BJ (cell line): ENCODE measurements at places on chromosomes 6 and 20.

- no peak for DNase-seq
These were observed 590.7 kb downstream of the MEI4 start for GRCh38 chr6:78243519-78243918.

- DNase-seq = no peak
These were observed 13.1 kb downstream of the CDC5L start for GRCh38 chr6:44400572-44400971.

GRCh38 chr6:19613678-19614077, 223.5 kb upstream of the ID4 start:
- DNase-seq = no peak

DNA sequence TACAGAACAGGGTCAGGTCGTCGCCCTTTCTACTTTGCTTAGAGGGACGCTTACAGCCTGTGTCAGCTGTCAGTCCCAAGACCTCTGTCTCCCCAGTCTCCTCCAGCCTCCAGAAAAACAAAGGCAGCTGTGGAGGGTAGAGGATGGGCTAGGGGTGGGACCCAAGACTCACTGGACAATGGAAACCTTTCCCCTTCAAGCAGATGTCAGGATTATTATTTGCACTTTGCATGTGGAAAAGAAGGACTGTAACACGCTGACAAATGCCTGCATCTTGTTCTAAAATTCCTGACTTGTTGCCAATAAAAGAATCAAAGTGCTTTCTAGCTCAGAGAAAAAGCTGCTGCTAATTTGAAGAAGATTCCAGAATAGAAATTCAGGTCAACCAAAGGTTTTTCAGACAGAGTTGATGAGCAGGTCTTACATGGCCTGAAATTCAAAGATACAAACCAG, 58.7 kb downstream of the SNX5 start:
- DNase-seq = no peak

DNA sequence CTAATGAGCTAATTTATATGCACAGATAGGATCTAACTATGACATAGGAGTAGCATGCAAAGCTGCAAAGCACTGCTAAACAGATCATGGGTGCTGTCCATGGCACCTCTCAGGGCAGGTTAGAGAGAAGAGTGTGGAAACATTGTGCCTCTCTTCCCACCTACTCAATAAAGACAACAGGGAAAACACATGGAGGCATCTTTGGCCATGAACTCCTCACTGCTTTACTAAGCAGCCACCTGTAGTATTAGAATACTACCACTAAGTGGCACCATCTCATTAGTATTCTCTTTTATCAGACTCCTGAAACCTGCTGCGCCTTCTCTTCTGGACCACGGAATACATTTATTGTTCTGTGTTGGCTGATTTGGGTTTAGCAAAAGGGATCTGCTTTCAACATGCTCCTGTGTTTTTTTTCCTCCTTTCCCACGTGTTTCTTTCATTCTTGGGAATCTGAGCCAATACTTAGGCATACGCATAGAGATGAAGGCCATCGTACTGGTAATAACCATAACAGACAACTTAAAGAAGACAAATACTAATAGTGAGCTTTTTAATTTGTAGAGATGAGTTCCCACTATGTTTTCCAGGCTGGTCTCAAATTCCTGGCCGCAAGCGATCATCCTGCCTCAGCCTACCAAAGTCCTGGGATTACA, 9.4 kb upstream of the HDDC2 start:
- no peak for DNase-seq

GRCh38 chr6:138007014-138007472, 100.2 kb downstream of the PERP start:
- DNase-seq = no peak

DNA sequence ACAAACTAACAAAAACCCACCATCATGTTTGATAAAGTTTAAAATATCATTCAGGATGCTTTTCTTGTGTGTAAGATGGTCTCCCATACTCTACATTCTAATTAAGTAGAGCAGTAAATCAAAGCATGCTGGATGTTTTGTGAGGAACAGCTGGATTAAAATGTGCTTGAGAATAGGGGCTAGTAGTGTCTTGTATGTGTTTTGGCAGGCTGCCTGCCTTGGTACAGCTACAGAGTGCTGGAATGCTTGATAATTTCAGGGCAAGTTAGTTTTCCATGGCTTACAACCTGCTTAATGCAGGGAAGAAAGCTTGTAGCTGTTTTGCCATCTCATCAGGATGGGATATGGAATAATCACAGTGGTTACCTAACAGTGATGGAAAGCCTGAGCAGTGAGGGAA, 636.6 kb upstream of the MMS22L start:
- no peak for DNase-seq

DNA sequence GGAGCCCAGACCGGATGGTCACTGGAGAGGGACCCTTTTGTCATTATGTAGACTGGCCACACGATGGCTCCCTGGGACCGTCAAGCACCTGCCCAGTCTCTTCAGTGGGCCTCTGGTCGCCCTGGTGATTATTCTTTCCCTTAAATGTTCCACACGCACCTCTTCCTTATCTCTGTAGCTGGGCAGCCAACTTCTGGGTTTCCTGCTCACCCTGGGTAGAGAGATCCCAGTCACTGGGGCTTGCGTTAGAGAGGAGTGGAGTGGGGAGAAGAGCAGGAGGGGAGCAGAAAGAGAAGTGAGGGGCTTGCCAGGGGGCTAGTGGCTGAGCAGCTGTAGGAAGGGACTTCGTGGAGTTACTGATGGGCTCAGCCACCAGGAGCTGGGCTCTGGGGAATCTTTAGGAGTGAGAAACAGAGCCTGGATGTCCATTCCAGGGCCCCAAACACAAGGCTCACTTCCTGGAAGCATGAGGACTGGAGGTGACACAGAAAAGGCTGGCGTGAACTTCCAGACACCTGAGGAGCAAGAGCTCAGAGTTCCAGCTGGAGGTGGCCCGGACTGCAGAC, 150.1 kb downstream of the DHX35 start:
- no peak for DNase-seq

GRCh38 chr6:168636147-168637004, 195.4 kb downstream of the SMOC2 start:
- no peak for DNase-seq

GRCh38 chr6:43680308-43681200, 7.0 kb downstream of the MRPS18A start:
- no peak for DNase-seq

DNA sequence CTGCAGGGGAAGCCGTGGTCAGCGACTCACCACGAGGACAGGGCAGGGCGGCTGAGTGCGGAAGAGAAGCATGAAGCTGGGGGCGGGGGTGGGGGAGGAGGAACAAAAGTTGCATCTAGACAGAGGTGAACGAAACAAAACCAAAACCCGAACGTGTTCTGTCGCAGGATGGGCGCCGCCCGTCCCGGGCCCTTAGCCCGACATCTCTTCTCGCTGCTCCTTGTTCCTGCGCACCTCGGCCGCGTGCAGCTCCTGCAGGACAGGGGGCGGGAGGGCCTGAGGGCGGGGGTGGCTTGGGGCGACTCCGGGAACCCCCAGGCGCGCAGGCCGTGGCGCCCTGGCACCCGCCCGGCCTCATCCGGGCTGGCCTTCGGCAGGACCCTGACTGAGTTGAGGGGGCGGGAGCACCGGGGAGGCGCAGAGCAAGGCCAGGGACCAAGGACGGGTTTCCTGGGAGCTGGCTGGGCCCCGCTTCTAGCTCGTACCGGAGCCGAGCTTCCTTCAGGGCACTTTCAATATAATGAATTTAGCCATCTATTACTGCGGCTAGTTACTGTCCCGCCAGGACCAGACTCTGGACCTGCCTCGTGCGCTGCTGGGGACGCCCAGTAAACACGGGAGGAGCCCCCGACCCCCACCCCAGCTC, 12.0 kb downstream of the STMN3 start:
- DNase-seq = no peak

GRCh38 chr6:42407379-42407778, 44.3 kb downstream of the TRERF1 start:
- peak; percentile 48 for DNase-seq

DNA sequence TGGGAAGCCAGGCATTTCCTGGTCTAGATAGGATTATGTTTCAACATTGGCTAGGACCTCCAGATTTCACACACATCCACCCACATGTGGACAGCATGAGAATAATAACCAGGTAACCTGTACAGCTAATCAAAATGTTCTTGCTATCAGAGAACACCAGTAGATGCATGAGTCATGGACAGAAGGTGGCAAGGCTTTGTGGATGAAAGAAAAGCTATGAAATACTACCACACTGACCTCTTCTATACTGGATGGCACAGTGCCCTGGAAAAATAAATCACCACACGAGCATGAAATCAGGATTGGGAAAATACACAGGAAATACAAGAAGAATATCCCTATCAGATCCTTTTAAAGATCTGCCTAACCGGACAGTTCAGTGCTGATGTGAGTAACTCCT, 113.0 kb downstream of the GMDS start:
- no peak for DNase-seq

- DNase-seq = no peak
These were observed 317.8 kb downstream of the C6orf118 start for GRCh38 chr6:164991573-164991972.

GRCh38 chr6:22025468-22026163, 271.2 kb downstream of the PRL start:
- peak; percentile 14 for DNase-seq

- DNase-seq = no peak
These were observed 118.1 kb downstream of the IRF4 start for GRCh38 chr6:509676-510075.

- DNase-seq = no peak
These were observed 8.1 kb downstream of the CAPN11 start for GRCh38 chr6:44166591-44167184.

- DNase-seq = no peak
These were observed 147.4 kb upstream of the BEND6 start for GRCh38 chr6:56807326-56807988.

DNA sequence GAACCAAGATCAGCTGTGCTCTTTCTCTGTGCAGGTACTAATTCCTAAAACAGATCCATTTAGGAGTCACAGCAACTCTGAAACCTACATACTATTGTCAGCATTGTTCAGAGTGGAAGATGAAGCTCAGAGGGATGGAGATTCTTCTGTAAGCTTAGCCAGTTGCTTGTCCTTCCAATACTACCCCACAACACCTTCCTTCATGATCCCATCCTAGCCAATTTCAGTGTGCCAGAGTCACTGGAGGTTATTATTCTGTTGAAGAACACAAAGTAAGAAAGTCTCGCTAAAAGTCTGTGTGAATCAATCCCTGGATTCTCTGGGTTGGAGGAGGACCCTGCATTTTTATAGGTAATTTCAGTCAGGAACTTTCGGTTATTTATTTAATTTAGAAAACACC, 2.3 kb downstream of the POPDC3 start:
- DNase-seq = no peak

DNA sequence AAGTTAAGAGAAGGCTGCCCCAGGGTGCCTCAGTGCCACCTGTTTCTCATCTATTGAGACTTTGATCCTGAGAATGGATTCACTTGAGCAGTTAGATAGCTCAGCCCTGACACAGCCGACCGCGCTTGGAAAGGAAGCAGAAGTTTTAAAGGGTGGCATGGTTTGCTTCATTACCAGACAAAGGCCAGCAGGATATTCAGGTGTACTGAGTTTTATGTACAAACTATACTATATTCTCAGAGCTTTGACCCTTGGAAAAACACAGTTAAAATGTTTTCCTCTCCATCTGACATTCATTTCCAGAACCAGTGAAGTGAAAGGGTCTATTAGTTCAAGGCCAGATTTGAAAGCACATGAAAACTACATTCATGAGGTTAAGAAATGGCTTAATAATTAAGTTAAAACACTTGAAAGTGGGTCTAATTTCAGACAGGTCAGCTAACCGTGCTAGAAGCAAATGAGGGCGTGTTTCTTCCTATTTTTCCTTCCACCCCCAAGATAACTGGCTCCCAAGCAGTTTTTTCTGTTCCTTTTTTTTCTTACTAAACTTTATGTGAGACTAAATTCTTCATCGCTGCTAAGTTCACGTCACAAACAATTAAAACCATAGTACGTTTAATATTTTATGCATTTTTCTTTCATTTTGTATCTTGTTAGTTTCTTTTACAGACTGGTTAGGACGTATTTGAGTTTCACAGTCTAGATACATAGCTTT, 385.3 kb upstream of the SOX4 start:
- DNase-seq = no peak

GRCh38 chr6:1113916-1114540, 197.9 kb upstream of the FOXQ1 start:
- DNase-seq = no peak

GRCh38 chr20:59636766-59637370, 32.5 kb downstream of the PHACTR3 start:
- DNase-seq = no peak

DNA sequence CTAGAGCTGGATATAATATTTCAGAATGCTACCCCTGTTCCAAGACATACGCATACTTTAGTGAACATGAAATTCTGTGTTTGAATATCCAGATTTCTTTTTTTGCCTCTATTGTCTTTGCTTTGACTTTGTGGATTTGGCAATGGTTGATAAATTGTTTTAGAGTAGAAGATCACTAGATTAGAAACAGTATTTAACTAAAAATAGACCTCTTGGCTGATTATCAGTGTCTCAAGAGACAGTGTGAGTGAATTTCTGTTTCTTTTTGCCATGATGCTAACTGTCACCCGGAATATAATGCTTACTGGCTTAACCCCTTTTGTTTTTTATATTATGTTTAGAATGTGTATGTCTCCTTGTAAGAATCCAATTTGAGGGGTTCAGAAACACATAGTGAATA, 102.5 kb downstream of the PLCB1 start:
- no peak for DNase-seq

GRCh38 chr6:149190224-149190831, 127.2 kb upstream of the TAB2 start:
- no peak for DNase-seq

- DNase-seq = no peak
These were observed 744.4 kb downstream of the GRIK2 start for GRCh38 chr6:102137859-102138258.

DNA sequence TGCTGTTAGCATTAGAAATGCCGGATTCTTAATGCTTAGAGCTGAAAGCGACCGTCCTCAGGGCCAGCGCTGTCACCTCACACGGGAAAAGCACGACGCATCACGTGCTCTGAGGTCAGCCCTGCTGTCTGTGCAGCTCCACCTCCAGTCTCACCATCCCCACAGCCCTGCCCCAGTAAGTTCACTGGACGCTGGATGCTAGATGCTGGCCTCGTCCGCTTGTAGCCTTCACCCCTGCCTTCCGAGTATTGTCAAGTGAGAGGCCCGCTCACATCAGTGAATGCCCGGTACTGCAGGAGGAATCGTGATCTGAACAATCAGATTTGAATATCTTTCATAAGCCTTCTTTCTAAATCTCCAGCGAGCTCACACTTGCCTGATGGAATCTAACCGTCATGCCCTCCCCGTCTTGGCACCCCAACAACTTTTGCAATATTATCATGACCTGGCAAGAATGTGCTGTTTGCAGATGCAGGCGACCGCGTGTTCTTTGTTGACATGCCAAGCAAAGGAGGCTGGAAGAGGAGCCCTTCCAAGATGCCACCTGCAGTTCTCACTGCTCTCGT, 64.9 kb downstream of the DLL1 start:
- no peak for DNase-seq
